Dorsolateral prefrontal cortex (tissue), 122 donors: ENCODE measurements at places on chromosomes 5 and 9.

DNA sequence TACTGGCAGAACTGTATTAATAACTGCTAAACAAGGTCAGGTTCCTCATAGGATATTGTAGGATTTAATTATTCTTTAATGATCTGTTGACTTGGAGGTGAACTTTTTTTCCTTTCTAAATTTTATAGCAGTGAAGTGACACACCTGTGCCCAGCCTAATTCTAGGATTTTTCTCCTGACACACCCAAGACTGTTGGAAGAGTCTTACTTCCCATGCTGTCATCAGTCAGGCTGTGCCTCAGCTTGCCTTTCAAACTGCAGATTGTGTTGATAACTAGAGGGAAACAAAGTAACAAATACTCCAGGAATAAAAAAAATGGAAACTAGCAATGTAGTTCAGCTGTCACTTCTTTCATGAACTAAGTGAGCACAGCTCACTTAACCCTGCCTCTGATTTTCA is 22.0 kb downstream of the OTULIN start:
- no peak for DNase-seq

- no peak for DNase-seq
Measured at GRCh38 chr5:57085306-57086081, 88.4 kb upstream of the GPBP1 start.

DNA sequence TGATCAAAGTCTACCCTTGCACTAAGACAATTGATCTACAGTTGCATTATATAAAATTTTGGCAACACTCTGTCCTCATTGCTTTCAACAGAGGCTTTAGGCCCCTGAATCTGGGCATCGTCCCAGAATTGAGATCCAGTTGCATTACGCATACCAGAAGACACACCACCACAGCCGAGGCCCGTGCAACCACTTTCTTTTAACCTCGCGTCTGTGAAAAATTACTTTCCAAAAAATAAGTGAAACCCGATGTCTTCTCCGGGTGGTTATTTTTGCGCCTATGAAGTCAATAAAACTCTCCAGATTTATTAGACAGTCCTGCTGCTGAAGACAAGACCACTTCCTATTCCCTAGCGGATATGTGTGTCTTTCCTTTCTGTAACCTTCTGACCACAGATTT is 52.1 kb upstream of the NFIB start:
- no peak for DNase-seq

DNA sequence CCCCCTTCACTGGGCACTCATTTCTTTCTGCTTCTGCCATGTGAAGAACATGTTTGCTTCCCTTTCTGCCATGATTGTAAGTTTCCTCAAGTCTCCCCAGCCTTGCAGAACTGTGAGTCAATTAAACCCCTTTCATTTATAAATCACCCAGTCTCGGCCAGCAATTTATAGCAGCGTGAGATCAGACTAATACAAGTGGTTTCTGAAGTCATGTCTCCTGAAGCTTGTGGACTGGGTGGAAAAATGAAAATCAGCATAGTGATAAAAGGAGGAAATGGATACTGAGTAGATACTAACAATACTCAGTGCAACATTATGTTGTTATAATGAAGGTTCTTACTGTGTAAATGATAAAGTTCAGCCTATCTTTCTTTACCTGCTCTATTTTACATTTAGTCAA is 35.1 kb downstream of the NNT start:
- DNase-seq: no peak

- no peak for DNase-seq
Measured at GRCh38 chr5:153623751-153624450, 133.4 kb downstream of the GRIA1 start.

DNA sequence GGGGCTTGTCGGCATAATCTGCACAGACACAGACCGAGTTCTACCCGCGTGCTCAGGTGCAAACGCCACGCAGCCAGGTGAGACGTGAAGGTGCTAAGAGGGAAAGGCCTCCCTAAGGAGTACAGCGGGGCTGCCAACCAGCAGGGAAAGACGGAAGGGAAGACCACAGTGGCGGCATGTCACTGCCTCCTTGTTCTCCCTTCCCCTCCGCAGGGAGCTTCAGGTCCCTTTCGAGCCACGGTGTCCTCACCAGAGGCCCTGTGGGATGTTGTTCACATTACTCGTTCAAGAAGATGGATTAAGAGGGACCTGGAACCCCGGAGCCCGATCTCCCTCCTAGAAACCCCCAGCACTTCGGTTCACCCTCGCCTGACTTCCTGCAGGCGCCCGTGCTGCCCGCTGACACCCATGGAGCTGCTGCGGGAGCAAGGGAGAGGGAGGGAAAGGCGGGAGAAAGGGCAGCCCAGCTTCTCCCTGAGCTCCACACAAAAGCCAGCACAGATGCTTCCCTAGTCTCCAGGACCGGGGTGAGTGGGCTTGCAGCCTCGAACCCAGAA is 686 bp downstream of the BRD9 start:
- DNase-seq: no peak

GRCh38 chr5:10479154-10479721 is 37.6 kb downstream of the ROPN1L start:
- no peak for DNase-seq

- DNase-seq: no peak
Measured at GRCh38 chr9:4214486-4214885, 85.4 kb downstream of the GLIS3 start.

DNA sequence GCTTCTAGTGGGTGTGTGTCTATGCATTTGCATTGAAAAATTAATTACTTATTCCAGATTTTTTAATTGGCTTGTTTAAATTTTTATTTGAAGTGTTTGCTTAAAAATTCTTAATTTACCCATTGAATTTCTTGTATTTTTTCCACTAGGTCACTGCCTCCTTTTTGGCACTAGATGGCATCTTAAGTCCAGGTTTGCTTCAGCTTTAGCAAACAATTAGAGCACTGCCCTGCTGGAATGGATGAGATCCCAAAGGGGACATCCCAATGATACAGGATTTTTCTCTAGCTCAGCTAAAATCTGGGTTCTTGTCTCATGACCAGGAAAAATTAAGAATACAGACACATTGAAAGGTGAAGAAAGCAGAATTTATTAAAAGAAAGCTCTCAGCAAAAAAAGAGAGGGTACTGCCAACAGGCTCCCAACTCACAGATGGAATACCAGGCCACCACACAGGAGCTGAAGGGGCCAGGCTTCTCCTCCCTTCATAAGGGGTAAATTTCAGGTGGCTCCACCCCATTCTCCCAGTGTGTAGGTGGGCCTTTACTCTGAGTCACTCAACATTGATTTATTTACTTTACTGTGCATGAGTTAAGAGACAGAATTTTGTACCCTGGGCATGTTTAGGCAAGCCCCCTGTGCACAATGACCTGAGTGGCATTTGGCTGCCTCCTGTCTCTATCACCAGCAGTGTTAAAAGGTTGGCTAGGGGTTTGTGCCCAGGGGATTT is 532.4 kb downstream of the ANXA1 start:
- no peak for DNase-seq

- no peak for DNase-seq
Measured at GRCh38 chr5:77651343-77651742, 12.8 kb upstream of the OTP start.

DNA sequence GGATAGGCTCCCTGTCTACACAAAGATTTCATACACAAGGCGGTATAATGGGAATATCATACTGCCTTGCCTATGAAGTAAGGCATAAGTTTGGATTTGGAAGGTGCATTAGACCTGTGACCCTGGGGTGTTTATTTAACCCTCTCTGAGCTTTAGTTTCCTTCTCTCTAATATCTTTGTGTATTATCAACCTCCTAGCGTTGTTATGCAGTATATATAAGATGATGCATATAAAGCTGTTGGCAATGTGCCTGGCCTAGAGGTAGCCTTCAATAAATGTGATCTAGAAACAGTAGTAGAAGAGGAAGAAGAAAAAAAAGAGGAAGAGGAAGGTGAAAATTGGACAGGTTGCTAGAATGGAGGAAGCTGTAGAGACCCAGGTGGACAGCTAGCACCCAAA is 311.6 kb upstream of the CLINT1 start:
- no peak for DNase-seq

DNA sequence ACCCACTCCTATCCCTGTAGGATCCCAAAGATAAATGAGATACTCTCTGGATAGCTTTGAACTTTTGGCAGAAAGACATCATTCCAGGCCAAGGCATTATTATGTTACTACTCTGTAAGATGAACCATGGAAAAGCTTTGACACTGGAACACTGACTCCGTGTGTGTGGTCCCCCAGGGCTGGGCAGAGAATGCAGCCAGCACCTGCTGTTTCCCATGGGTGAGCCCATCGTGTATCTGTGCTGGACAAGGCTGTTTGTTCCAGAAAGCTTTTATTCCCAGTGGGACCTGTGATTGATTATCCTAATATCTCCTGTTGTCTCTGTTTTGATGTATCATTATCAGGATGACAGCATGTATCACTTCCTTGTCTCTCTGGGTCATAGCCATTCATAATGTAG is 254.9 kb downstream of the SAXO1 start:
- DNase-seq: no peak

- DNase-seq: no peak
Measured at GRCh38 chr9:71681104-71681707, 87.1 kb downstream of the CEMIP2 start.
